ENCODE measurements at places on chromosomes 5 and 9. TPM values are rescaled to one million over a fixed set of nuclear protein-coding genes. Genes with fewer than 3 reads are reported as not detected.

GRCh38 chr5:180346358-180346757, 6.8 kb downstream of the GFPT2 start:
- no peak overlapping the region for H3K4me3 ChIP-seq
- DNase-seq, result no peak
- H3K27ac ChIP-seq, result no peak overlapping the region
- H3K4me1 ChIP-seq, result no peaks in the 10 kb centered on the region

GRCh38 chr5:172003746-172004145, 2.7 kb downstream of the FBXW11 start:
- peaks cover 71% of the 10 kb centered on the region for H3K4me1 ChIP-seq
- H3K27me3 ChIP-seq, result no peaks in the 10 kb centered on the region
- peak overlapping the region; percentile 99 for H3K4me3 ChIP-seq
- no peak for DNase-seq

DNA sequence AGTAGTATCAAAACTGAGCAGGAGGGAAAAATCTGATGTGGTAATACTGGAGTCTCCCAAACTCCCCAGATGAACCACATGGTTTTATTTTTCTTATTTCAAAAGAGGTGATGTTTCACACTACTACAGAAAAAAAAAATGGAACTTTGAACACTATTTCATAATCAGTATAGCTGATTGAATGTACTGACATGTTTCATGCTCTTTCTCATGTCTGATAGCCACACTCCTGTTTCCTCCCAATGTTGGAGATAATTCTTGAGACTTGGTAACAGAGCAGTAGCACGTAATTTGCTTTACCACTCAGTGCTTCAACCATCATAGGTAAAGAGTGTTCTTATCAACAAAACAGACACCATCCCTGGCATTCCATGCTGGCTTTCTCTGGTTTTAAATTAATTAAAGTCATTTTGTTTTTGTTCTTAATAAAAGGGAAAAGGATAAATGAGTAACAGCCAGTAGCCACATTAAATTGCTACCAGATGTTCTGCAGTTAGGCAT, 85.2 kb downstream of the MUSK start:
- H3K27ac ChIP-seq, result no peak overlapping the region
- no peaks in the 10 kb centered on the region for H3K36me3 ChIP-seq
- H3K27me3 ChIP-seq, result no peaks in the 10 kb centered on the region
- peaks cover 3% of the 10 kb centered on the region for H3K4me1 ChIP-seq
- no peak overlapping the region for H3K4me3 ChIP-seq

GRCh38 chr9:95874989-95875304, 544 bp upstream of the ERCC6L2 start:
- no peaks in the 10 kb centered on the region for H3K27me3 ChIP-seq
- H3K4me3 ChIP-seq, result no peak overlapping the region
- H3K36me3 ChIP-seq, result no peaks in the 10 kb centered on the region
- H3K27ac ChIP-seq, result no peak overlapping the region
- peaks cover 18% of the 10 kb centered on the region for H3K4me1 ChIP-seq

DNA sequence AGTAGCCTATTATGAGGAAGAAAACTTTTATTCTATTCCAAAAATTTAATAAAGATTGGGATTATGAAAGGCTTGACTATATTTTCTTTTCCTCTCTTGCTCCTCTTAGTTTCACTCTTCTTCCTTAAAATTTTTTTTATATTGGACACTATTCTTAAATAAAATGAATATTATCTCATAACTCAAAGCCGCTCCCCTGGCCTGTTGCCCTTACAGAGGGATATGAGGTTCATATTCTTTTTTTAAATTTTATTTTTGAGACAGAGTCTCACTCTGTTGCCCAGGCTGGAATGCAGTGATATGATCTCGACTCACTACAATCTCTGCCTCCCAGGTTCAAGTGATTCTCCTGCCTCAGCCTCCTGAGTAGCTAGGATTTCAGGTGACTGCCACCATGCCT, 106.8 kb upstream of the MPDZ start:
- no peak for DNase-seq
- no peaks in the 10 kb centered on the region for H3K27me3 ChIP-seq
- no peaks in the 10 kb centered on the region for H3K36me3 ChIP-seq
- peaks cover 5% of the 10 kb centered on the region for H3K4me1 ChIP-seq

GRCh38 chr5:115561176-115561575, 16.6 kb upstream of the FEM1C start:
- H3K36me3 ChIP-seq, result no peaks in the 10 kb centered on the region
- H3K27ac ChIP-seq, result no peak overlapping the region
- no peaks in the 10 kb centered on the region for H3K27me3 ChIP-seq

- no peaks in the 10 kb centered on the region for H3K36me3 ChIP-seq
- no peak overlapping the region for H3K27ac ChIP-seq
- no peak for DNase-seq
- H3K27me3 ChIP-seq, result no peaks in the 10 kb centered on the region
- no peak overlapping the region for H3K4me3 ChIP-seq
- no peaks in the 10 kb centered on the region for H3K4me1 ChIP-seq
Measured at GRCh38 chr9:93256878-93257807, 73.2 kb downstream of the WNK2 start.

GRCh38 chr9:27925815-27926214, 352.5 kb upstream of the C9orf72 start:
- no peak overlapping the region for H3K4me3 ChIP-seq
- H3K27ac ChIP-seq, result no peak overlapping the region
- DNase-seq, result no peak

DNA sequence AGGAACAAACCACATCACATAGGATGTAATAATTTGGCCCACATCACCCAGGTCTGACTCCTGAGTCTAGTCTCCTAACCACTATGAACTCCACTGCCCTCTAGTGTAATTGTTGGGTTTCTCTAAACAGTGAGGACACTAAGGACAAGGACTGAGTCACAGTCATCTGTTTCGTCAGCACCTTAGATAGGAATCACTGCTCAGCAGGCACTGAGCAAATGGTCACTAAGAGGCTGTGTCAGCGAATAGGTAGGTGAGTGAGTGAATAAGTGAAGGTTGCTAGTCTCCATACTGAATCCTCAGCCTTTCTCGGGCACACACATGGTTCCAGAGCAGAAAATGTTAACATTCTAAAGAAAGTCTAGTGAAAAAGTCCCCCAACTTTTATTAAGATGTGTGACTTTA, 278.6 kb downstream of the SPOCK1 start:
- peaks cover 24% of the 10 kb centered on the region for H3K4me1 ChIP-seq
- H3K36me3 ChIP-seq, result no peaks in the 10 kb centered on the region
- no peak for DNase-seq
- no peak overlapping the region for H3K4me3 ChIP-seq
- no peak overlapping the region for H3K27ac ChIP-seq

Gene CDKN2B
- 2.6 TPM for total RNA-seq

DNA sequence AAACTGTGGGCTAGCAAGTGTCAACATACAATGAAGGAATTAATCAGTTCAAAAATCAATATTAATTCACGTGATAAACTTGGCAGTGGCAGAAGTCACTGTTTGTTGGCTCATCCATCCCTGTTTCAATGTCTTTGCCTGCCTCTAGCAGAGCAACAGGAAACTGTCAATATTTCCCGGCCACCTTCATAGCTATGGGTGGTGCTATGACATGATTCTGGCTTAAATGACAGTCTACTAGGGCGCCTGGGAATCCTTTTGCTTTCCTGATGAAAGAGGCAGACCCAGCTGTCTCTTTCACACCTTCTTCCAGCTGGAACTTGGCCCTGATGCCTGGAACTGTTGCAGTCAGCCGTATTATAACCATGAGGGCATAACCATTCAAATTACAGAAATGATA, 72.1 kb upstream of the DNAH5 start:
- no peak overlapping the region for H3K27ac ChIP-seq
- H3K27me3 ChIP-seq, result no peaks in the 10 kb centered on the region
- no peak overlapping the region for H3K4me3 ChIP-seq
- no peak for DNase-seq

- no peak overlapping the region for H3K4me3 ChIP-seq
- no peaks in the 10 kb centered on the region for H3K27me3 ChIP-seq
- H3K36me3 ChIP-seq, result no peaks in the 10 kb centered on the region
- H3K27ac ChIP-seq, result no peak overlapping the region
- H3K4me1 ChIP-seq, result peaks cover 13% of the 10 kb centered on the region
Measured at GRCh38 chr9:91199739-91200497, 161.8 kb downstream of the AUH start.

DNA sequence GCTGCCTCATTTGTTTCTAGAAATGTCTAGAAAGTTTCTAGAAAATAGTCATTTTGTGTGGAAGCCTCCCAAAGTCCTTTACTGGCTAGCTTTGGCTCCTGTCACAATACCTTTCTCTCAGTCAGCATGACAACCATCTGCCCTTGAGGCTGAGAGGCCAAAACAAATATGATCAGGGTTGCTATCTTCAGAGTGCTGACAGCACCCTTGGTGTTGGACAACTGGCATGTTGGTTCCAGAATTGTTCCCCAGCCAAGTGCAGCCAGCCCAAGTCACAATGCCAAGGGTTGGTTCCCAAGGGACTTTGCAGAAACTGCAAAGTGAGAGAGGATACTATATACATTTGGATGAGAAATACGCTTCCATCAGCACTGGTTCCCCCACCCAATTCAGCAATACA, 140.9 kb upstream of the GAS1 start:
- H3K4me3 ChIP-seq, result no peak overlapping the region
- DNase-seq, result no peak
- H3K27me3 ChIP-seq, result no peaks in the 10 kb centered on the region
- no peaks in the 10 kb centered on the region for H3K36me3 ChIP-seq
- H3K4me1 ChIP-seq, result peaks cover 6% of the 10 kb centered on the region

GRCh38 chr9:134413112-134413715, 87.0 kb downstream of the RXRA start:
- H3K4me3 ChIP-seq, result peak overlapping the region; percentile 44
- no peak overlapping the region for H3K27ac ChIP-seq
- H3K36me3 ChIP-seq, result peaks cover 10% of the 10 kb centered on the region
- no peaks in the 10 kb centered on the region for H3K27me3 ChIP-seq
- DNase-seq, result no peak

DNA sequence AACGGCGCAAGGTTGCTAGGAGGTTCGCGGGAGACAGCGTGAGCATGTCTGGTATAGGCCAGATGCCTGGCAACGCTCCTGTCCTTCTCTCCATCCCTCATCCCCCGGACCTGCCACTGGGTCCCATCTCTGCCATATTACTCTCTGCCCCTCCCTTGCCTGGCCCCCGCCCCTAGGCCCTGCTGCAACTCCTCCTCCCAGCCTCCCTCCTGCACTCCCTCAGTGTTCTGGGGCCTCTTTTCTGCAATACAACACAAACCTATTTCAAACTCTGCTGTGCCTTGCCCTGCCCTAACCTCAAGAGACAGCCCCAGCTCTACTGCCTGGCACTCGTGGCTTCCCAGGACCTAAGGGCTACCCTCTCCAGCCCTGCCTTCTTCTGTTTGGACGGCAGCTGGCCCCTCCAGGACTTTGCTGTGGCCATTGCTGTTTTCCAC, 8.9 kb upstream of the DBN1 start:
- no peaks in the 10 kb centered on the region for H3K27me3 ChIP-seq
- H3K4me1 ChIP-seq, result peaks cover 15% of the 10 kb centered on the region
- DNase-seq, result no peak
- peak overlapping the region; percentile 51 for H3K27ac ChIP-seq

GRCh38 chr5:173103411-173103810, 40.9 kb upstream of the BNIP1 start:
- no peak overlapping the region for H3K4me3 ChIP-seq
- peaks cover 10% of the 10 kb centered on the region for H3K4me1 ChIP-seq

Gene HAVCR2
- 38.0 TPM for total RNA-seq

- peaks cover 14% of the 10 kb centered on the region for H3K4me1 ChIP-seq
- DNase-seq, result peak; percentile 53
- H3K27me3 ChIP-seq, result no peaks in the 10 kb centered on the region
- H3K4me3 ChIP-seq, result peak overlapping the region; percentile 69
- no peaks in the 10 kb centered on the region for H3K36me3 ChIP-seq
- H3K27ac ChIP-seq, result peak overlapping the region; percentile 85
Measured at GRCh38 chr9:130689937-130690700, 3.5 kb upstream of the EXOSC2 start.

GRCh38 chr9:121239071-121239470, 28.9 kb upstream of the GSN start:
- no peak overlapping the region for H3K4me3 ChIP-seq
- no peak overlapping the region for H3K27ac ChIP-seq
- no peaks in the 10 kb centered on the region for H3K27me3 ChIP-seq

Gene PRRC2B
- 198 TPM for total RNA-seq

- no peaks in the 10 kb centered on the region for H3K36me3 ChIP-seq
- H3K27me3 ChIP-seq, result no peaks in the 10 kb centered on the region
- no peaks in the 10 kb centered on the region for H3K4me1 ChIP-seq
- H3K4me3 ChIP-seq, result no peak overlapping the region
- H3K27ac ChIP-seq, result no peak overlapping the region
- DNase-seq, result no peak
Measured at GRCh38 chr5:80865551-80865950, 94.6 kb upstream of the RASGRF2 start.

DNA sequence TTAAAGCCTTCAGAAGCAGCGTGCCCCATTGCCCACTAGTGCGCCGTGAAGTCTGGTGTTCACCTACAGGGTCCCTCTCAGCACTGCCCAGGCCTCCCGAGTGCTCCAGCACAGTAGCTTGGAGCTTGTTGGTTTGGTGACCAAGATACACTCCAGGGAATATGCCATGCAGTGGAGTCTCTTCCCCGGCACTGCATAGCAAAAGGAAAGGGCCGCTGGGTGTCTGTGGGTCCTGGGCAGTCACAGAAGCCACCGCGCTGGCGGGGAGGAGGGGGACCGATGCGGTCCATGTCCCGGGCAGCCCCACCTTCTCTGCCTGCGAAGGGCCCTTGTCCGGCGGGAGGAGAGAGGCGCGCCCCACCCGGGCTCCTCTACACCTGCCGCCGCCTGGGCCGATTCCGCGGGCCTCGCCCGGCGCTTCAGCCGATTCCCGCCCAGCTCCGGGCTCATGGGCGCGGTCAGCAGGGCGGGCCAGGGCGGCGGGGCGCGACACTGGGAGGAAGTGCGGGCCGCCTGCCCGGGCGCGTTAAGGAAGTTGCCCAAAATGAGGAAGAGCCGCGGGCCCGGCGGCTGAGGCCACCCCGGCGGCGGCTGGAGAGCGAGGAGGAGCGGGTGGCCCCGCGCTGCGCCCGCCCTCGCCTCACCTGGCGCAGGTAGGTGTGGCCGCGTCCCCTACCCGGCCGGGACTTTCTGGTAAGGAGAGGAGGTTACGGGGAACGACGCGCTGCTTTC, at the start of gene SYK:
Gene SYK (plus strand): TSS at position 579 of the 732 bp plus-strand sequence. CDS start 42,080 bp downstream, outside the sequence.
- H3K27me3 ChIP-seq, result no peaks in the 10 kb centered on the region
- peak within 1 kb of the TSS; percentile 67 for H3K4me3 ChIP-seq
- H3K4me1 ChIP-seq, result no peaks in the 10 kb centered on the region
- H3K27ac ChIP-seq, result peak within 1 kb of the TSS; percentile 66

Gene HMCN2
- total RNA-seq, result 2.4 TPM

DNA sequence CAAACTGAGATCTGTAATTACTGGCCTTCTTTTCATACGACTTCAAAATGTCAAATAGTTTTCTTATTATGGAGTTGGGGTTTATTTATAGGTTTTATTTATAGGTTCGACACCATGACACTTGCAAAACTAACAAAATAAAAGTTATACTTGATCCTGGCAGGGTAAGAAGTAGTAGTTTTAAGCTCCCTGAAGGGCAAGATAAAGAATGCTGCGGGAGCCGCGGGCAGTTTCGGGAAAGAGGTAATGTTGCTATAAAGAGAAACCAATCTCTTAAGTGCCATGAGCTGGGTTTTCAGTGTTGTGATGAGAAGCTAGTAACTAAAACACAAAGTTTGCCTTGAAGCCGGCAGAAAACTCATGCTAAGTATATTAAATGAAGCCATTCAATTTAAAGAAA, 24.8 kb downstream of the PTPN3 start:
- no peaks in the 10 kb centered on the region for H3K36me3 ChIP-seq
- no peak for DNase-seq
- peak overlapping the region; percentile 85 for H3K27ac ChIP-seq
- peak overlapping the region; percentile 59 for H3K4me3 ChIP-seq
- H3K27me3 ChIP-seq, result no peaks in the 10 kb centered on the region
- peaks cover 30% of the 10 kb centered on the region for H3K4me1 ChIP-seq
